LNCaP clone FGC (cell line): ENCODE measurements at places on chromosomes 5 and 9.

DNA sequence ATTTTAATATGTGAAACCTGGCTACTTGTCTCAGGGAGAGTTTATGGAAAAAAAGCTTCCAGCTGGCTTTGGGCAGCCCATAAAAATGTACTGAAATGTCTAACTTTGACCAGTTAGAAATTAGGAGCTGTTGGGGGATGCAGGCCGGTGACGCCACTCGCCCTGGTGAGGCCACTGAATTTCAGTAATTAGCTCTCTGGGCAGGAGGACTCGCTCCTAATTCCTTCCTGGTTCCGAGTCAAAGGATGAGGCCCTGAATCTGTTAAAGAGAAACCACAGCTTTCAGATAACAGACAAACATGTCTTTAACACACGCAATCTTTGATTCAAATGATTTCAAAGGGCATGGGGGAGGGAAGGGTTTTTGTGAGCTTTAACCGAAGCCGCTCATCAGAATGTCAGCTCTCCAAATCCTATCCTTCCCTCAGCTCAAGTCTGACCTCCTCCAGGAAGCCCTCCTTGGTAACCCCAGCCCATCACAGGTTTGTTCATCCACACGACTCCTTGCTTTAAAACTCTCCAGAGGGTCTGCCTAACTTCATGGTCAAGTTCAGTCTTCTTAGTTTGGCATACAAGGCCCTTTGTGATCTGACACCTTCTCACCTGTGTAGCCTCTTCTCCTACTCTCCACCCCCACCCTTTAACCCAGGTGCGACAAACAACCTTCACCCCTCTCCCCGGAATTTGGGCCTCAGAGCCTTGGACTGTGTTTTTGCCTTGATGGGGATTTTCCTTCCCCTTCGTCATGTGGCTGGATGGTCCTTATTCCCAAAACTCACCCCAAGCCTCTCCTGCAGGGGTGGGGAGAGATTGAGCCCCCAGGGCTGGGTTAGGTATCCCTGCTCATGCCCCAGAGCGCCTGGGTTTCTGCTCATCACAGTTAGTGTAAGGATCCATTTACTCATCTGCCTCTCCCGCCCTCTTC lies 13.6 kb upstream of the PHF19 start:
- no peak for DNase-seq

GRCh38 chr5:132594170-132594569 lies 37.4 kb downstream of the RAD50 start:
- no peak for DNase-seq

GRCh38 chr9:84206801-84207370 lies 133.7 kb downstream of the SLC28A3 start:
- DNase-seq: no peak

GRCh38 chr9:98707166-98708102 lies 1.3 kb downstream of the GABBR2 start:
- peak; percentile 31 for DNase-seq

DNA sequence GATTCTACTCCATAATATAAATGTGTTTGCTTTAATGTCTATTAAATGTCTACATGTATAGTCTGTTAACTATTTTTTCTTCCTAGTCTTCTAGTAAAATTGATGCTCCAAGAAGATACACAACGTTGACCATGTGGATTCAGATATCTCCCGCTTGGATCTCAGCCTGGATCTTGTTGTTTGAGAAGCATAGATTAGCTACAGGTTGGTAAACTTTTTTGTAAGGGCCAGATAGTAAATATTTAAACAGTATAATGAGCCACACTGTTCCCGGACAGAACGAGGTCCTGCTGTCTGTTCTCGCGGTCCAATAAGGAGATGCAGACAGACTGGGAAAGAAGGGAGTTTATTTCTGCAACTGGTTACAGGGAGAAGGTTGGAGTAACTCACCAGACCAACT lies 86.2 kb upstream of the IL12B start:
- peak; percentile 98 for DNase-seq

DNA sequence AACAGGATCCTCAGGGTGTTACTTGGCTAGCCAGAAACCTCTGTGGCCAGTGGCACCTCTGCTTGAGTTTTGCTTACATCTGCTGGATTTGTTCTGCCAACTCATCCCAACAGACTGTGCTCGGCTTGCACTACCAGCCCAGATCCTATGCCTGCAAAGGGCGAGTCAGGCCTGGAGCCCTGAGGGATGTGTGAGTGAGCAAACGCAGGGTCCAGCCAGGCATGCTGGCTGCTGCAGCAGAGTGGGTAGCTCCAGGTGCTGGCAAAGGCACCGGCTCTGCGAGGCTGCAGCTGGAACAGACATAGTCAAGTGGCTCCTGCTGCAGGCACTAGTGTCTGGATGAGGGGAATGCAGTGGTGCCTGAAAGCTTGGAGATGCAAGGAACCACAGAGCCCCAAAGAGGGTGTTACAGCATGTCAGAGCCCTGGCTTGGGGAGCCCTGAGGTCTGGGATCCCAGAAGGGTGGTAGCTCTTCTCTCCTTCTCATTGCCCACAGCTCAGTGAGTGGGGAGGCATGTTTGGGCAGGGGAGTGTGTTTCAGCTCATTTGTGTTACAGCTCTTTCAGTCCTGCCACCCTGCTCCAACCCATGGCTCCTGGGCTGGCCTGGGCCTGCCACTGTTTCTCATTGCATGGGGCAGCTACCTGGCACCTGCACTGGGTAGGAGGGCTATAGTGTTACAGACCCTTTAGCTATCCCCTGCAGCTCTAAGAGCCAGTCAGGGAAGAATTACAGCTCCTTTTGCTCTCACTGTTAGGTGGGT lies 332.6 kb downstream of the TAF11L14 start:
- no peak for DNase-seq

- DNase-seq: peak; percentile 80
These were observed 8.7 kb upstream of the GFRA3 start for GRCh38 chr5:138282920-138283742.

DNA sequence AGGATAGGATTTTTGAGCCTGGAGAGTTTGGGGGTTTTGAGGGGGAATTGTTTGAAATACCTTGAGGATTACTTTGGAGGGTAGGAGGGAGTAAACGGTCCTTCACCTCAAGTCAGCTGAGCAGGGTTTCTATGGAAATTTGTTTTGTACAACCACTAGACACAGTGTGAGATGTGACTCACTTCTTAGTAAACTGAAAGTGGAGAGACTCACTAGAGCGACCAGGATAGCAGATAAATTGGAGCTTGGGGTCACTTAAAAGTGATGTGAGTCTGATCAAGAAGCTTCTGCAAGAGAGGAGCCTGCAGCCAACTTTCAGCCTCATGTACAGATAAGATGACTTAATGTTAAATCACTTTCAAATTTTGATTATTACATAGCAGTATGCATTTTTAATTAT lies 1945.9 kb upstream of the NUDT12 start:
- DNase-seq: no peak

- no peak for DNase-seq
These were observed 148.0 kb upstream of the ADRA1B start for GRCh38 chr5:159768243-159768642.

- DNase-seq: no peak
These were observed 190.9 kb downstream of the FSTL4 start for GRCh38 chr5:133421394-133421793.

GRCh38 chr5:176857894-176858273 lies 41.3 kb downstream of the HK3 start:
- DNase-seq: no peak

DNA sequence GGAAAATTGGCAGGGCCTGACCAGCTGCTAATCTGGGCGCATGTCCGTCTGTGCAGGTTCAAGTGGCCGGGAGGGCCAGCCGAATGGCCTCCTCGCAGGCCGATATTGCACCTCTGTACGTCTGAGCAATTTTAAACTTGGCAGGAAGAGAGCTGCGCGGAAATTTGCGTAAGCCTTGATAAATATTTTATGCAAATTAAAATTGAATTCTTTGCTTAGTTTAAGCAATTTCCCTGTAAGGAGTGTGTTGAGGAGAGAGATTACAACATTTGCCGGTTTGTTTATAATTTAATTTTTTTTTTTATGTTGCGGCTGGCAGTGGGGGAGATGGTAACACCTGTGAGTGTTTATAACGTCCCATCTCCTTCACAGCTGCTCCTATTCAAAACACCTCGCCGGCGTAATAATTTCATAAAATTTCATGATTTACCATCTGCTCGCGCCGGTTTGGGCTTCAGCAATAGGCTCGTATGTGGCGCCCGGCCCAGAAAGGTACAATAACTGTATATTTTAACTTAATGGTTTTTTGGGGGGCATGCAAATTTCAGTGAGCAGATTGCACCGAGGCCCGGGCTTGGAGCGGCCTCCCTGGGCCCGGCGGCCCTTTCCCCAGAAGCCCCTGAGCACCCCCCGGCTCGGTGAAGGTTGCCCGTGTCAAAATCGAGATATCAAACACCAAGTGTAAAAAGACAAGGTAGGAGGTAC lies 269.4 kb upstream of the MVB12B start:
- no peak for DNase-seq

DNA sequence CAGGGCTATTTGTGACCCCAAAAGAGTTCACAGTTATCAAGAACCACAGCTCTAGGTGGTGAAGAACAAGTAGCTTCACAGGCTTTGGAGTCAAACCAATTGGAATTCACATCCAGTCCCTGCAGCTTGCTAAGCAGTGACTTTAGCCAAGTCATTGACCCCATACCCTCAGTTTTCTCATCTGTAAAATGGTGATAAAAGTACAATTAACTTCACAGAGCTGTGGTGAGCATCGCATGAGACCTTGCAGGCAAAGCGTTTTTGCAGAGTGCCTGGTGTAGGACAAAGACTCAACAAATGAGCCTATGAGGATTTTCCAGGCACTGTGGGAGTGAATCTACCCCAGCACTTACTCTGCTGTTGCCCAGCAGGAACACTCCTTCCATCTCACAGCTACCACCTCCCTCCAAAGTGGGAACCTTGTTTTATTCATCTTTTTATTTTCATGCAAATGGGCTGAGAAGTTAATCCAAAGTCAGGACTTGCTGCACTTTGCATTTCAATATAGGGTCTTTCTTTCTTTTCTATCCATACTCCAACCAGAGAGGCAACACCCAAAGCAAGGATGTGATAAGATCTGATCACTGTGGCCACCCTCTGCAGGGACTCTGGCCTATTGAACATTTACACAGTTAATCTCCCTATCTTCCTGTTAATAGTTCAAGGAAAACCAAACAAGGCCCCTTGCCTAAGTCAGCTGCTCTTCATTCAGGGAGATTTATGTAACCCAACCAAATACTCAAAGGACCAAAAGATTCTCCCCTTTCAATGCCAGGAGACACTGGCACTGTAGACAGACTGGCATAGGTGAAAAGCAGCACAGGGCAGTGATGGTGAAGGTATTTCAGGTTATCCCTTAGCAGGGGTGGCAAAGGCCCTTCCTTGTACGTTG lies 41.9 kb downstream of the ABCA1 start:
- DNase-seq: no peak

GRCh38 chr5:39189292-39189955 lies 29.9 kb downstream of the FYB1 start:
- DNase-seq: no peak

DNA sequence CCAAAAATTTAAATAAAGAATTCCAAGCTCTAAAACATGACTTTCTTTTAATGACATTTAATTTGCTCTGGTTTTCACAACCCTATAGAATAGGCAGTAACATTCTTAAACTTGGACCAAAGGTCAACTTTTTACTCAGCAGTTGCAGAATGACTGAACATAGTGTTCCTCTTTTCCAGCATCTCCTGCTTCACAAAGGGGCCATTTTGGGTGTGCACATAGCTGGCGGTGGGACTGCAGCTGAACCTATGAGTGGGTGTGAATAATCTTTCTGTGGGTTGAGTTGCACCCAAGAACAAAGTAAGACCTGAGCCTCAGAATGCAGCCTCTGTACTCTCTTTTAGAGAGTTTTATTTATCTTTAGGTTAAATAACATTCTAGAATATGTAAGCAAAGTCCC lies 96.9 kb upstream of the HAPLN1 start:
- no peak for DNase-seq
